Fibroblast of skin of right quadriceps (primary cell): ENCODE measurements at places on chromosomes 1 and 21.

GRCh38 chr1:181662606-181663005, 179.3 kb downstream of the CACNA1E start:
- no peak for DNase-seq

- DNase-seq = no peak
Observed at GRCh38 chr1:240909701-240910457, 297.9 kb upstream of the GREM2 start.

- no peak for DNase-seq
Observed at GRCh38 chr1:21625390-21626190, 43.6 kb downstream of the RAP1GAP start.

DNA sequence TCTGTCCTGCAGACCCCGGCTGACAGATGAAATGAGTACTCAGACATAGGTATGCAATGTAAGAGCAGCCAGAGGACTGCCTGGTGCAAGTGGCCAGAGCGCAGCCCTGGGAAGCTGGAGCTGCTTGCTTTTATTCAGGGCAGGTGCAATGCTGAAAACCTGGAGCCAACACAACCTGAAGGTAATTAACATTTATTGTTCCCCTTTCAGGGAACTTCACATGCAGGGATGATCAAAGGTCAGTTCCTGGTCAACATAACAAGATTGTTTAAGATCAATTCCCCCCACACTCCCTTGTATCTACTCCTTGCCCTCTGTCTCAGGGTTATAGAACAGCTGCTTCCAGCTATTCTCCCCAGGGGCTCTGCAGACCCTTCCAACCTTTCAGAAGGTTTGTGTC, 48.7 kb upstream of the PRELP start:
- DNase-seq = no peak

DNA sequence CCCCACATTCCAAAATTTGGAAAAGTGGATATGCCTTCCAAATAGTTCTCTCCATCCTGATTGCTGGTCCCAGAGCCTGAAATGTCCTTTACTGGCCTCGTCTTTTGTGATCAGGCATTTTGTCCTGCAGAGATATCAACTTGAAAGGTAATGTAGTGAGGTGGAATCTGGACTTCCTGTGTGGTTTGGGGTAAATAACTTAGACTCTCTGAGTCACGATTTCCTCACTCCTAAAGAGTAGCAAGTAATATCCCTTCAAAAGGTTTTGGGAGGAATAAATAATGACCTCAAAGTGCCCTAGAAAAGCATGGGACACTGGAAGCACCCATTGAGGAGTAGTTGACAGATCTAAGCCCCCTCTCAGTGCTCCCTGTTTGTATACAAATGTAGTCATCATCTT, 426.6 kb downstream of the OMA1 start:
- no peak for DNase-seq

DNA sequence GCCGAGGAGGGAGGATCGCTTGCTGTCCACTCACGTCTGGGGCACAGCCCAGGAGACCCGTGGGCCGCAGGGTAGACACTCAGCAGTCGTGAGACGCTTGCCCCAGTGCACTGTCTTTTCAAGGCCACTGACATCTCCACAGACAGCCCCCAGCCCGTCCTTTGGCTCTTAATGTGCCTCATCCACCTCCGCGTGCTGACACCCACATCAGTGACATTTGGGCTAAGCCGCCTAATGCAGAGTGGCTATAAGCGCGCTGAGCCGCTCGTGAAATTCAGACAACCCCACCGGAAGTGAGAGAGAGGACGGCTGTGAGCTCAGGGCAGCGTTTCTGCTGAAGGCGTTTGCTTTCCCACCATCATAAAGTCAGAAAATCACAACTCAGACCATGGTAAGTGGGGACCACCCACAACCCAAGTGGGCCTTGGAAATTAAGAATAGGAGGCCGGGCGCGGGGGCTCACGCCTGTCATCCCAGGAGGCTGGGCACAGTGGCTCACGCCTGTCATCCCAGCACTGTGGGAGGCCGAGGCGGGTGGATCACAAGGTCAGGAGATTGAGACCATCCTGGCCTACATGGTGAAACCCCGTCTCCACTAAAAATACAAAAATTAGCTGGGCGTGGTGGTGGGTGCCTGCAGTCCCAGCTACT, 8.4 kb downstream of the SLC35E2B start:
- DNase-seq = no peak

DNA sequence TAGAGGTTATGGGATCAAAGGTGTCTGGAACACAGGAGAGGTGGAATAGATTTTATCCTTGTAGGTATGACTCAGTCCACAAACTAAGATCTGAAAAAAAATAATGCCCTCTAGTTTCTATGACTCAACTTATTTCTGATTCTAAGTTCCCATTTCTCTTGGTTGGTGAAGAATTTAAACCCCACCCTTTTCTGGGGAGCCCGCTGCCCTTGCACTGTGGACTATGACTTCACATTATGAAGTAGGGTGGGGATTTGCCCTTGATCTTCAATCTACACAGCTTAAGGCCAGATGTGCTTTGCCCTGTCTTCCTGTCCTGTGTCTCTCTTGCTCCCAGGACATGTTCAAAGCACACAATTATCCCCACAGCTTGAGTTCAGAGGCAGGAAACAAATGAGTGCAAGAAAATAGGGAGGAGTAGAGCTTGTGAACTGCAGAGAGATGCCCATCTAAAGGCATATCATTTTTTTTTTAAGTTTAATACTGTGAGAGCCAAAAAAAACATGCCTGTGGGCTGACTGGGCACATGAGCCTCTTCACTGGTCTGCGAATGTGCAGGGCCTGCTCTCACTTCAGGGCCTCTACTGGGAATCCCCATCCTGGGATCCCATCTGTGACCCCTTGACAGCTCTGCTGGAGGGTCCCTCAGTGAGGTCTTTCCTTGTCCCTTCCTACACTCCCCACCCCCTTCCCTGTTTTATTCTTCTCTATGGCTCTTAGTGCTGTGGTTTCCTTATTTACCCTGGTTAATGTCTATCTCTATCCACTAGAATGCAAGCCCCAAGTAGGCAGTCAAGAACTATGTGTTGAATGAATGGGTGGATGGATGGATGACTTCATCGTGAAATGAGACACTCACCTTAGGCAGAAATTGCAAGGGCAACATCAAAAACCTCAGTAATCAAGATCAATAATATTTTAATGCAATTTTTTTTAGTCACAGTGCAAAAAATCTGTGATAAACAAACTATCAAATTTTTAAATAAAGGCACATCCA, 61.5 kb downstream of the CD58 start:
- DNase-seq = peak; percentile 76

DNA sequence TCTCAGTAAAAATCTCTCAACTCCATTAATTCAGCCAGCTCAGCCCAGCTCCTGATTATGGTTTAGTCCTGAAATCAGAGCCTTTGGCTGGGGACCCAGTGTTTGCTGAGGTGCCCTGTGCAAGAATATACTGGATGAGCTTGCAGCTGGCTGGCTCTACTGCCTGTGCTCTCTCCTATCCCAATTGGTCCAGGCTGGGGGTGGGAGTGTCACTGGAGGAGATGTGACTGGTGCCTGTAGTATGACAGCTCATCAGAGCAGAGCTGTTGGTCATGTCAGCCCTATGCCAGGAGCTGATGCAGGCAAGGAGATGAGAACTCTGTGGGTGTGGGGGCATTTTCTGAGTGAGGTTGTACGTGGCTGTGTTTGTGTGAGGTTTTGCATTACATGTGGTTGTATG, 87.0 kb downstream of the TNR start:
- DNase-seq = no peak

- no peak for DNase-seq
Observed at GRCh38 chr21:34817821-34818661, 149.2 kb downstream of the CLIC6 start.

DNA sequence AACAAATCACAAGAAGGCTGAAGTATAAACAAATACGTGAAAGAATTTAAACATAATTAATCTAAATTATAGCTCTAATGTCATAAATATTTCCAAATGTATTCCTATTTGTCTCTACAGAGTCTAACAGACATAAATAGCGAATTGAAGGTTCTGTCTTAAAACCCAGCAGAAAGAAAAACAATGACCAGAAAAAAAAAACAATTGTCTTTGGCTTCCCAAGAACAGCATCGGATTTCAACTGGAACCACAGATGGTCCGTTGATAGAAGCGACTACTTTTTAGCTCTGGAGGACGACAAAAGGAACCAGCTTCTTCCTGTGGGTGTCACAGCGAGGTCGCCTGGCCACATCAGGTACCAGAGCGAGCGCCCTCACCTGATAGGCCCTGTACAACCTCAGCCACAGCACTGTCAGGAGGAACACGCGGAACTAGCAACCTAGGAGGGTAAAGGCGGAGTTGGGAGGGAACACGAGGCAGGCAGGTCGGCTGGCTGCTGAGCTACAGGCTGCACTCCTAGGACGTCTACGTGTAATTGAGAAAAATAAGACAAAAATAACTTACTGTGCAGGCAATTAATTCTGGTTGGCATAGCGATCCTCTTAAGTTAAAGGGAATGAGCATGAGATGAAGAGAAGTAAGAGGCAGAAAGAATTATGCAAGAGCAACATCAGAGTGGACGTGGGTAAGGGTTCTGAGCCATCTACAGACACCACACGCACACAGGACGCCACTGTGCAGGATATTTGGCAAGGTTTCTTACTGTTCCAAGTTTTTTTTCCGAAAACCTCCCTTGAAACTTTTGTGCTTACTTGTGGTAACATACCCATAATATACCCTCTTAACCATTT, 16.7 kb upstream of the PRDM15 start:
- DNase-seq = no peak

GRCh38 chr1:201460814-201461644, 8.0 kb downstream of the PHLDA3 start:
- peak; percentile 95 for DNase-seq

DNA sequence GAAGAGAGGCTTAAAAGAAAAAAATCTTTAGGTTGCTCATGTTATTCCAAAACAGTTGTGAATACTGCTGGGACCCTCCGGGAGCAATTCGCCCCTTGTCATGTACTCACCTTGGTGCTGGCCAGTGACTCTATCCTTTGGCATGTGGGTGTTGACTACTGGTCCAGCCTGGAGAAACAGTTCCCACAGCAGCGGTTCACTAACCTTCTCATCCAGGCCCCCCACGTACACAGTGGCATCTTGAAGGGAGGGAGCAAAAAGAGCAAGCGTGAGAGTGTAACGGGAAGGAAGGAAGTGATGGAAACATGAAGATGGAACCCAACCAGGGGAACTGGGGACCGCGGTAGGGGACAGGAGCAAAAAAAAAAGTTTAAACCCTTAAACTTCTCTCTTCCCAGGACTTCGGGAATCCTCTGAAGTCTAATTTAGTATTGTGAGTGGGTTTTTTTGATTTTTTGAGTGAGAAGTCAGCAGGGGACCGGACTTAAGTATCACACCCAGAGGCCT, 494 bp downstream of the SF3B4 start:
- no peak for DNase-seq

GRCh38 chr1:156768610-156769295, 1.4 kb downstream of the PRCC start:
- no peak for DNase-seq

DNA sequence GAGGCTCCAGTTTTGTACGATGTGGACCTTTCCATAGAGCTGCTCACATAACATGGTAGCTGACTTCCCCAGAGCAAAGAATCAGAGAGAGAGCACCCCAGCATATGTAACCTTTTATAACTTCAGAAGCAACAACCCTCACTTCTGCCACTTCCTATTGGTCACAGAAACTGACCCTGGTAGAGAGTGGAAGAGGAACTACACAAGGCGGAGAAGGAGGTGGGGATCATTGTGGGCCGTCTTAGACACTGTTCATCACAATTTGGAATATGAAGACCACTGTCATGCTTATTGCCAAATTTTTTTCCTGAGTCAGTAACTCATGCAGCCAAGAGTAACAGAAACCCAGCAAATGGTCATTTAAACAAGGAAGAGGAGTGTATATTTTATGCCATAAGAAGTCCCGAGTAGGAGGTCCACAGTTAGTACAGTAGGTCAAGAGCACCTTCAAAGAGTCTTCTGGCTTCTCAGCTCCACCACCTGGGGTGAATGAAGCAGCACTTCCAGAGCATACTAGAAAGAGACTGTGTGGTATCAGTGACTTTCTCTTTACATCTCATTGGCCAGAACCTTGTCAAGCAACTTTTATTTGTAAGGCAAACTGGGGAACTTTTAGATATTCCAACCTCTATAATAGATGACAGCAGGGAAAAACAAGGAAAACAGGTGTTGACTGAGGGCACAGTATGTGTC, 71.8 kb downstream of the ODF2L start:
- no peak for DNase-seq

- DNase-seq = peak; percentile 38
Observed at GRCh38 chr1:7808253-7808844, 24.3 kb downstream of the PER3 start.

DNA sequence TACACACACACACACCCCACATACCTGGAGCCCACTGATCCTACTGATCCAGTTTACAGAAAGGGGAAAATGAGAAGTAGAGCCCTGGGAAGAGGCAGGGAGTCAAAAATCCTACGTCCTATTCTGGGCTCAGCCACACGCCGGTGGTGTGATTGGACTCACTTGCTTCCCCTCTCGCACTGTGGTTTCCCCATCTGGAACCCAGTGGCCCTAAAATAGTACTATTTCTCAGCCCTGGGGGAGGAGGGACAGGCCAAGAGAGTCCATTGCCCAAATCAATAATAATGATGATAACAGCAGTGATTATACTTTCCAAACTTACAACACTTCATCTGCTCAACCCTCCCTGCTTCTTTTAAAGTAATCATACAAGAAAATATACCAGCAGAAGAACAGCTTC, 2.9 kb upstream of the PIGR start:
- DNase-seq = no peak

DNA sequence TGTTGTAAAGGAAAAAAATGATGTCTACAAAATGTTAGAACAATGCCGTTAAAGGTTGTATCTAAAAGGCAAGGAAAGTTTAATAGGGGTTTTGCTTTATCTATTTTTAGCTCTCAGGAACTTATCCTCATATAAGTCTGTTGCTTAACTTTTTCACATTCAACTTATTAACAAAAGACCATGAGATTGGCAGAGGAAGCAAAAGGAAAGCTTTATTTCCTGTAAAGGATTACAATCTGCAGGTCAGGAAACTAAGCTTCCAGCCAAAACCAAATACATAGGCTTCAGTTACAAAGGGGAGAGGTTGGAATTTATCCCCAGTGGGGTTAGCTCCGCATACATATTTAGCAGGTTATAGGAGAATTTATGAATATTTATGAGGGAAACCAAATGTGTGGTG, 58.7 kb upstream of the KIAA1614 start:
- DNase-seq = peak; percentile 10

- no peak for DNase-seq
Observed at GRCh38 chr1:87600055-87600850, 271.6 kb downstream of the LMO4 start.

- no peak for DNase-seq
Observed at GRCh38 chr1:107196973-107197562, 56.2 kb downstream of the NTNG1 start.

DNA sequence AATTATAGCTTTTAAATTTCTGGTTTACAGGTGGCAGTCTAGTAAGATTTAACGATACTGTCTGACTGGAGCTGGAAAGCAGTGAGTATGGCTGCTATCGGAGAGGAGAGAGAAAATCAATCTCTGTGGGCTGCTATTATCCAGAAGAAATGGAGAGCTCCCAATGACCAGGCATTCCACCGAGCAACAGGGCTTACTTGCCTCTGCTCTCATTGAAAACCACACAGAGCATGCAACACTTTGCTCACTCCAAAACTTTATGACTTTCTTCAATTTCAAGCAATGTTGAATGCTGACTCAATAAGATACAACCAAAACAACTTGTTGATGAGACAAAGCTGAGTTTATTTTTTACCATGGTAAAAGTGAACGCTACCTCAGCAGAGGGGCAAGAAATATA, 337.0 kb upstream of the NCAM2 start:
- no peak for DNase-seq

- DNase-seq = peak; percentile 49
Observed at GRCh38 chr1:25198663-25199252, 33.5 kb downstream of the SYF2 start.

- peak; percentile 10 for DNase-seq
Observed at GRCh38 chr1:207925210-207925609, 14.3 kb upstream of the CD34 start.
